ENCODE measurements at places on chromosomes 16 and 17. TPM values are rescaled to one million over a fixed set of nuclear protein-coding genes. Genes with fewer than 3 reads are reported as not detected.

ASPSCR1 gene
- 30.0 TPM for polyA plus RNA-seq

MAPK7 gene
- polyA plus RNA-seq, result 23.5 TPM

SYT17 gene
- polyA plus RNA-seq, result 6.0 TPM

DNA sequence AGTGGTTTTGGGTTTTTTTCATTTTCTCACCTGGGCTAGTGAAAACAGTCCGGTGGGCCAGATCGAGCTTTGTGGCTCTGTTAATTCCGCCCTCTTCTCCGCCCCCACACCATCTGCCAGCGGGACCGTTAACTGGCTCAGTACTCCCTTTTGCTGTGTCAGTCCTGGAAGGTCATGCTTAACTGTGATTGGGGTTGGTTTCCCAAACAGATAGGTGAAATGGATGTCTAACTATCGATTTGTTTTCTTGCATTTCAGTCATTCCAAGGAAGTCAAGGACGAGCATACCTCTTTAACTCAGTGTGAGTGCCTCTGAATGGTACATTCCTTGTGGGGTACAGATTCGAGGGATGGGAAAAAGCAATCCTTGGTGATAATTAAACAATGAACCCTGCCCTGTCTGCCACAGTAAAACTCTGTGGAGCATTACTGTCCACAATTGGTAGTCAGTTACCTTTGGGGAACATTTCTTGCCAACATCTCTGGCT lies 56.7 kb downstream of the YPEL2 start:
- DNase-seq, result no peak

- no peak for DNase-seq
Measured at GRCh38 chr17:45677770-45678169, 106.3 kb upstream of the CRHR1 start.

DNA sequence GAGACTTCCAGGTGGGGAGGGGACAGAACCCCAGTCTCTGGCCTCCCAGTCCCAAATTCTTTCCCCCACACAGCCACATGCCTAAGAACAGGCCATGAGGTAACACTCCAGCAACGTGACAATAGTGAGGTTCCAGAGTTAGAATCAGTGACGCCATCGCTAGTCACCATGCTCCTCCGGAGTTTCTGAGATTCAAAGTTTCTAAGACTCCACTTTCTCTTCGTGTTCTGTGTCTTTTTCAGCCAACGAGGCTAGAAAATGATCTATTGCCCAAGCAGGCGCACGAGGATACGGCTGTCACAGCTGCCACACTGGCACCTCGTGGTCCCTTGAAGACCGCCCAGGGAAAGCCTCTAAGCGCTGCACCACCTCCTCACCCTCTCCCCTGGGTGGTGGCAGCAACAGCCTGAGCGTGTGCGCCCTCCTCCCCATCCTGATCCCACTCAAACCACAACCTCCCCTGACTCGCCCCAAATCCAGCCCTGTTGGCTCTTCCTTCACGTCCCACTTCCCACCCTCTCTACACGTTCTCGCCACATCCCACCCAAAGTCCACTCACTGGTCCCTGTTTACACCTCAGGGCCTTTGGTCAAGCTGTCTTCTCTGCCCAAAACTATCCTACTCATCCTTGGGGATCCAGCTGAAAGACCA lies 1.0 kb downstream of the MCRIP1 start:
- DNase-seq, result no peak

DNA sequence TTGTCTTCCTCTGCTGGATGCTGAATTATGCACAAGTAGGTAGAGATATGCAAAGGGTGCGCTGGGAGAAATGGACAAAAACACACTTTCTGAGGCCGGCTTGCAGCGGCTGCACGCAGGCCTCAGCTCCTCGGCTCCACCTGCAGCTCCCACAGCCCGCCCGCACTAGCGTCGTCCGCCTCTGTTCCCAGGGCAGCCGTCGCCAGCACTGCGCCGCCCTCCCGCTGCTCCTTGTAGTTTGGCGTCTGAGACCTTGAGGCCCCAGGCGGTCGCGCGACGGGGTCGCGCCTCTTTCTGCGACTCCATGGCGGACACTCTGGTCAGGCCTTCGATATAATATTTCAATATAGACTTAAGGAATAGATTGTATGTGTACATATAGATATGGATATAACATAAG lies 24.8 kb downstream of the SLFN12 start:
- DNase-seq, result no peak

GRCh38 chr17:74467221-74467951 lies 952 bp downstream of the CD300A start:
- no peak for DNase-seq

- no peak for DNase-seq
Measured at GRCh38 chr16:50977138-50977537, 173.9 kb downstream of the SALL1 start.
